ENCODE measurements at places on chromosomes 3 and 15.

GRCh38 chr3:185250653-185251052, 3.2 kb downstream of the EHHADH start:
- DNase-seq: no peak

DNA sequence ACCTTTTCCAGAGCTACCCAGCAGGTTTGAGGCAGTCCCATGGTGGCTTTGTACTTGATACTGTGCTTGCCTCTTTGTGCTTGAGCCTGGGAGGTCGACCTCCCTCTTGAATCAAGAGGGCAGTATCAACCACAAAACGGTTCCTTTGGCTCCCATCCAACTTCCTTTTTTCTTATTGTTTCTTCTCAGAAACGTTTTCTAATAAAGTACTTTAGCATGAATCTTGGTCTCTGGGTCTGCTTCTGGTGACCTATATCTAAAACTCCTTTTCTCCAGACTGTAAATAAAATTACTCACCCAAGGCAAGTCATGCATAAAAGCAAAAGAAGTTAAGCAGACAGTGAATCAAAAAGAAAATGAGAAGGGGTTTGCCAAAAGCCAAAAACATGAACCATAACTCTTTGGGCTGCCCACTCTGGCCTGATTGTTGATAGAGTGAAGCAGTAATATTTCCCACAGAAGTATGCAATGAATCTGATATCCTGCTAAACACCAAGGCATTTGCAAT, 112.2 kb upstream of the SLC4A7 start:
- DNase-seq: no peak

DNA sequence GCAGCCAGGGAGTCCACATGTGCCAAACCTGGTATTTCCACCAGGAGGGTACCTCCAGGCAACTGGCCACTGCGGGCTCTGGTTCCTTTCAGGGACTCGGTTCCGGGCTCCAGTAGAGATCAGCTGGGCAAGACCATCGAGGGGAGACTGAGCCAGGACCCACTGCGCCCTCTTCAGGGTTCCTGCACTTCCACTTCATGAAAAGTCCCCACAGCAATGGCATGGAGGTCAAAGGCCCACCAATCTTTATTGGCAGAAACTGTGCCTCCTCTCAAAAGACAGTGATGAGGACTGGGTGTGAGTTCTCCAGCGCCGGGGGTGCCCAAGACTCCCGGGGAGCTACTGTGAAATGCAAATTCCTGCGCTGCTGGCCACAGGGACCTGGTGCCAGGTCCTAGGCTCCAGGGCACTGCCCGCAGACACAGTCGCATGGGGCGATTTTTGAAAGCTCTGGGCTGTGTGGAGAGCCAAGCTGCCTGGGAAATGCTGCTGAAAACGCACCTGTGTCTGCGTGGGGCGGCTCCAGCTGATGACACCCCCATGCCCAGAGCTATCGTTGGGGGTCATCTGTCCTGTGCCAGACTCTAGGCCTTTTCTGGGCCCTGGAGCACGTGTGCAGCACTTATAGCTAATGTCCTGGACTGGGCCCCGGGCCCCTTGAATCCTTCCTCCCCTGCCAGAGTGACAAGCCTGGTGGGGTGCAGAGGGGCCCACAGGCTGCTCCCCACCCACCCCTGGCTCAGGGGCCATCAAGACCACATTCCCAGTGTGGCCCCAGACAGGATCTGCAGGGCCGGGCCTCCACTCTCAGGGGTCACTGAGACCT, 144.0 kb downstream of the NSMCE3 start:
- no peak for DNase-seq

- DNase-seq: no peak
These were observed 491.6 kb upstream of the NECTIN3 start for GRCh38 chr3:110579840-110580550.

DNA sequence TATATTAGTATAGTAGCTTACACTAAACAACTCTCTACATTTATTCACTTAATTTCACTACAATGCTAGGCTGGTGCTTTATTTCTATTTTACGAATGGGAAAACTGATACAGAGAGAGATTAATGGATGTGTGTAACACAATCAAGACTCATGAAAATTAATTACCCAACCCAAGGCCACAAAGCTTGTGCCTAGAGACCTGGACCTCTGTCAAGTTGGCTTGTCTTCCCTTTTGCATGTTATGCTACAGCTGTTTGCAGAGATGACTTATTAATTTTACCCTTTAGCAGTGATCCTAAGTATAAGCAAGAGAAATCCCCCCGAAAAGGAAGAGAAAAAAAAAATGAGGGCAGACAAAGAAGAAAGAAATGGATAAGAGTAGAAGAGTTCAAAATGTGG, 162.5 kb downstream of the C3orf38 start:
- no peak for DNase-seq

- no peak for DNase-seq
These were observed 16.2 kb upstream of the ITGA11 start for GRCh38 chr15:68447976-68448755.

DNA sequence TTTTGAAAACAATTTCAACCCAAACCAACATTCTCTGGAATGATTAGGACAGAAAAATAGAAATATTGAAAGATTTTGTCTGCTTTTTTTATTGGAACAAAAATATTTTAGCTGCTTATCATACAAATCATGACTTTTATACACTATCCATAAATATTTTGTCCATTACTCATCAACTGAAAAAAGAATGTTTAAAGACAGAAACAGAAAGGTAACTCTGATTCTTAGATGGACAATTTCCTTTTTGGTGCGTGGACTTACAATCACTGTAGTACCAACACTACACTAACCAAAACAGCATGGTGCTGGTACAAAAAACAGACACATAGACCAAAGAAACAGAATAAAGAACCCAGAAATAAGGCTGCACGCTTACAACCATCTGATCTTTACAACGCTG, 582.8 kb upstream of the CCDC54 start:
- no peak for DNase-seq

DNA sequence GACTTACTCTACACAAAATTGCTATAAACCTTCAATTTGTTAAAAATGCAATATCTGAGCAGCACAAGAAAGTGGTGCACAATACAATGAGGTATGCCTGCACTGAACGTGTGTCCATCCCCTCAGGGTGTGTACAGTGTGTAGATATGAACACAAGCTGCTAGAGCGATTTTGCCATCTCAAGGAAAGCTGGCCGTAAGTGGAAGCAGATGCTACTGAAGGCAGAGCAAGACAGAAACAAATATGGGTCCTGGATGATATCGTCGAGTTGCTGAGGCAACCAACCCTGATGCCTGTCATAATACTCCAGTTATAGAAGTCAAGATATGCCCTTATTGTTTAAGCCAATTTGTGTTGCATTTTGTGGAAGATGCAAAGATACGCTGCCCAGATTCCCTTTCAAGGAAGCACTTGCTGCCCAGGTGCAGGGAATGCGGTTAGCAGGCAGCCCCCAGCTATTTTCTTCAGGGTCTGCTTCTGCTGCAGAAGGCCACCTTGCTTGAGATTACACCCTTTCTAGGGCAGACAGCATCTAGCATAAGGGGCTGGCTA, 25.8 kb upstream of the EHHADH start:
- DNase-seq: no peak

DNA sequence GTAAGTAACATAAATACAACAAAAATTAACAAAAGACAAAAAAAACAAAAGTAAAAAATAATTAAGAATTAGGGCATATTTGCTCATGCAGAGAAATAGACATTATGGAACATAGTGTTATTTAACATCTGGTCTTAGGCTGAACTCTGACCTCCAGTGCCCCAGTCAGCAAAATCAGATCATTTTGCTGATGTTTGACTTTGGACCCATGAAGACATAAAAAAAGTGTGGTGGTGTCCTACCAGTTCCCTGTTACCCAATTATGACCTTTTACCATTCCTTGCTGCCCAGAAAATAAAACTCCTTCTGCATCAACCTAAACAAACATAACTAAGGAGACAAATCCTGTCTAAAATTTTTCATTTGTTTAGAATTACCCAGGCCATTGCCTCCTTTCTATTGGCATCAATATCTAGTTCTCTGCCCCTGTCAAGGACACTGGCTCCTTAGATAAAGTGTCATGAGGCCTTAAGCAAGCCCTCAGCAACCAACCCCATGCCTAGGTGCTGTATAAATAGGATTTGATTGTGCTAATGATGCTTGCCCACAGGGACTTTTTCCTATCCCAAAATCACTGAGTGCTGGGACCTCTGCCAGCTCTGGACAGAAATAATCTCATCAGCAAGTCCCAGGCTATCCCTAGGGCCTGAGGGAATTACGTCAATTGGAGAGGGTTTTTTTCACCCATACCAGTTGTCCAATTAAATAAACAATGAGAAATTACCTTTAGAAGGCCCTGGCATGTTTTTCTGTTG, 334.5 kb upstream of the UMPS start:
- DNase-seq: no peak

DNA sequence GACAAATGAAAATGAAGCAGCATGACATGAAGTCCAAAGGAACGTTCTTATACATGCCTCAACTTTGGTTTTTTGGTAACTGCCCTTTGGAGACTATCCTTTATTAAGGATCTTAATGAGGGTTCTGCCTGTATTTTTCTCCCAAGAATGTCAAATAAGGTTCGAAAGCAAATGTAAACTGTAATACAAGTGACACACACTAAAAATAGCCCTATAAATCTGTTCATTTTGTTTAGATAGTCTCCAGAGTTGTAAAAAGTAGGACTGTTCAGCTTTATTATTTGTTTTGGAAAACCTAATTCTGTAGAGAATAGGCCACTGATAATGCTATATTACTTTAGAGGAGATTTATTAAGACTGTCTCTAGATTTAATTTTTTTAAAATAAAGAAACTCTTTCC, 80.5 kb upstream of the CDIN1 start:
- no peak for DNase-seq

DNA sequence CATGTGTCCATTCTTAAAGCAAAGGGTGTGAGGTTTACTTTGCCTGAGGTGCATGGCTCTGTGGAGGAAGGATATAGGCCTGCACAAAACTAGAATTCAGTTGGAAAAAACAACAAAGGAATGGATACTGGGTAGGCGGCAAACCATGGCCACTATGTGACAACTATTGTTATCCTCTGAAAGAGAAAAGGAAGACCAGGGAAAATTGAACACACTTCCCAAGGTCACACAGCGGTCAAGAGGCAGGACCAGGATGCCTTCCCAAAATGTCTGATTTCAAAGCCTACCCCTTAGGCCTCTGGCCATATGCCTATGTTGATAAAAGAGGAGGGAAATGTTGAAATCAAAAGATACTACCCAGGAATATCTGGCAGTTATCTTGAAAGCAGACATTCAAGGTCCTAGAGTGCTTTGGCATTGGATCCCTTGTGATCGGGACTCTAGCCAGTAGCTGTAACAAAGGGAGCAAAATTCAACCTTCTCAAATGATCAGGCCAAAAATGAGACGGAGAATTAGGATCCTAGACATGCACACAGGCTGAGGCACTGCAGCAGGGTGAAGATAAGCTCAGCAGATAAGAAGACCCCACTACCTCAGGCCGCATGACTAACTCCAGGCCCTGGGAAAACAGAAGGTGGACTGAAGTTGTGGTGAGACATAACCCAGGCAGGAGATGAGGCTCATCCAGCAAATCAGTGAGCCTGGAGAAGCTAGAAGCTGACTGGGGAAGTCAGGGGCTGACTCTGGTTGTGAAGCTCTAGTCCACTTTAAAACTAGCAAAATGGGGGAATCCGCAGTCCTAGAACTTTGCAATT, 292.2 kb downstream of the NEK10 start:
- DNase-seq: no peak

- DNase-seq: no peak
These were observed 18.2 kb upstream of the SHC4 start for GRCh38 chr15:48981941-48982340.

DNA sequence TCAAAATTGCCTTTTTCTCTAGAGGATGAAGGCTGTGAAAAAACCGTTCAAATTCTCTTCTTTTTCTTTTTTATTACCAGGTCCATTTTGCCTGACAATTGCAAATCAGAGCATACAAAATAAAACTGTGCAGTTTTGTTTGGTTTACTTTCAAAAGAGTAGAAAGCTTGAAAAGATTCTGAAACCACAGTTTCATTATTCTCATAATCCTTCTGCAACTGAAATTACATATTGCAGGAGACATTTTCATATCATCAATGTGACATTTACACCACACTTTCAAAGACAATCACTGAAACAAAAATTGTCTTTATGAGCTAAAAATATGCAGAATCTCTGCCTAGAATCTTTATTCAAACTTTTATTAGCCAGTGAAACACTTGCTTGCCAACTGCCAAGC, 296.4 kb upstream of the TPRG1 start:
- no peak for DNase-seq

DNA sequence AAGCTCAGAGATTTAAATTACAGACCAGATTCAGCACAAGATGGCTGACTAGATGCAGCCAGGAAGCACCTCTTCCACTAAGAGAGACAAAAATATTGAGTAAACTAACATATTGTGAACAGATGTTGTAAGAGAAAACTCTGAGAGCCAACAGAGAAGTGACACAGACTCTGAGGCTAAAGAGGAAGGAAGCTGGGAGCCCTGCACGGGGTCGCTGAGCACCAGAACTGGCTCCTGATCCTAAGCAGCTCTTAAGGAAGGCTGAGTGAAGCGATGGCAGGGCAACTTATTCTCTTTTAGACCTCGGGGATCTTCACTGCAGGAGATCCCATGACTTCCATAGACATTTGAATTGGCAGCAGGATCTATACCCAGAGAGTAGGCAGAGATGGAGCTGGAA, 578.0 kb upstream of the GRM7 start:
- DNase-seq: no peak

DNA sequence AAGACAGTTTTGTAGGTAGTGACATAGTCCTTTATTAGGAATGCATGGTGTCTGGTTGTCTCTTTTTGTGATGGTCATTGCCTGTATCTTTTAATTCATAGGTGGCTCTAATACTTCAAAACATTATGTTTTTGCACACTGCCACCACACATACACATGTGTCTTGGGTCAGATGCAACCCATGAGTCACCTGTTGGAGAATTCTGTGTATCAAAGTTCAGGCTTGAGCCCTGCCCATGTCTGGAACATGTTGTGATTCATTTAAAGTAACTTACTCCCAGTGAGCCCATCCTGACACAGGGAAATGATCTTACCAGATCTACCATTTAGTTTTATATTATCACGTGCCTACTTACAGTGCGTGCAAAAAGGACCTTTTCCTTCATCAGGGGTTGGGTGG, 142.7 kb downstream of the GHSR start:
- no peak for DNase-seq

GRCh38 chr3:194522579-194523046, 35.8 kb upstream of the ATP13A3 start:
- no peak for DNase-seq

DNA sequence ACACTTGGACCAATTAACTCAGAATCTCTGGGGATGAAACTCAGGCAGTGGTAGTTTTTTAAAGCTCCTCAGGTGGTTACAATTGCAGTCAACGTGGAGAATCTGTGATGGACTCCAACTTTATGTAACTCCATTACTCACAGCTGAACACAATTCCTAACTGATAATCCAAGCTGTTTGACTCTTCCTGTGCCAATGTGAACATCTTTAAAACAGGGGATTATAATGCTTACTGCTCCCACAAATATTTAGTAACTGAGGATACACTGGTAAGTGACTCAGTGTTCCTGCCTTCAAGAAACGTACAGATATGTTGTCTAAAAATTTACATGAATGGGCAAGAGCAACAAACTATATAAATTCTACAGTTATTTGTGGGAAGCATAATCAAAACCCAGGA, 85.6 kb downstream of the OSBPL10 start:
- DNase-seq: no peak
